ENCODE measurements at places on chromosomes 7 and 10.

DNA sequence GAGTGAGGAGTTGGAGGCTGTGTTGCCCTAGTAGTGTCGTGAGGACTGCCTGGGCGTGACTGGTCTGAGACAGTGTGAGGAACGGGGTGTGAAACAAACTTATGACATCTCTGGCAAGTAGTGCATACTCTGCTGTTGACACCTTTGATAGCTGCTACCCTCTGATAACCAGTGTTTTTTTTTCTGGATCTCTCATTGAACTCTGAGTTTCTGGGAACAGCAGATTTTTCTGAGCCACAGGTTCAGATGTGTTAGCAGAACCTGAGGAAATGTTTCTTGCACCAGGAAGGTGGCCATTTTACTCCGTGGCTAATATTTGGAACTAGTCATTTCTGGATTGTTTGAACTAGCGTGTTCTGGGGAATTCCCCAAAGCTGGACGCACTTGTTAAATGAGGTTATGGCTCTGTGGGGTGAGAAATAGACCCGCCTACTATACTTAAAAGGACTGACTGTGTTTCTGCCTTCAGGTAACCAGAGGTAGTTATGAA lies 52.9 kb downstream of the AUTS2 start:
- no peak for DNase-seq

- DNase-seq = no peak
Measured at GRCh38 chr10:79376751-79377556, 29.7 kb downstream of the PPIF start.

DNA sequence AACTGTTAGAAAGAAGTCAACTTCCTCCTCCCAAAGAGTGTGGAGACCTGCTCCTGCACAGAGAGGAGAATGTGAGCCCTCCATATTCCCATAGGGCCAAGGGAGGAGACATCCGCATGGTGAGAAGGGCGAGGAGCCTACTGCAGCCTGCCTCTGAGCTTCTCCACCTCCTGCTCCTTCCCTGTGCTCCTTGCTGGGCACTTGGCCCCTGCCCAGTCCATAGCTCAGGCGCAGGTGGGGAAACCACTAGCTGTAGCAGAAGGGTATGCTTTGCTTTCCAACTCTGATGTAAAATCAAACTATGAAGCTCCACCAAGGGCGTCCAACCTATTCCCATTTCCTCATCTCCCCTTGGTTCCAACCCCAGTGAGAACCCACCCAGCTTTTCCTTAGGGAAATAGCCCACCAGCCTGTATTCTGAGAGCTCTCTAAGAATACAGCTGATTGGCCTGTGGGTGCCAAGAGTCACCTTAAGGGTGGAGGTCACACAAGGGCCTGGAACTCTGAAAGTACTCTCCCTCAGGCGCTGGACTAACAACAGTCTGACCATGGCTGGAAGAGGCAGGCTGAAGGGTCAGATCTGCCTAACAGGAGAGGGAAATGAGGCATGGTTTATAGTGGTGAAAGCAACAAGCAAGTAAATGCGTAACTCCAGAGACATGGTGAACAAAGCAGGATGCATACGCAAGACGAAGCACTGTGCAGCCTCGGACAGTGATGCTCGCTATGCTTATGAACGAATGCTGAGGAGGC lies 13.9 kb downstream of the ZNF488 start:
- DNase-seq = no peak

- DNase-seq = no peak
Measured at GRCh38 chr7:41878309-41879295, 175.7 kb upstream of the INHBA start.

DNA sequence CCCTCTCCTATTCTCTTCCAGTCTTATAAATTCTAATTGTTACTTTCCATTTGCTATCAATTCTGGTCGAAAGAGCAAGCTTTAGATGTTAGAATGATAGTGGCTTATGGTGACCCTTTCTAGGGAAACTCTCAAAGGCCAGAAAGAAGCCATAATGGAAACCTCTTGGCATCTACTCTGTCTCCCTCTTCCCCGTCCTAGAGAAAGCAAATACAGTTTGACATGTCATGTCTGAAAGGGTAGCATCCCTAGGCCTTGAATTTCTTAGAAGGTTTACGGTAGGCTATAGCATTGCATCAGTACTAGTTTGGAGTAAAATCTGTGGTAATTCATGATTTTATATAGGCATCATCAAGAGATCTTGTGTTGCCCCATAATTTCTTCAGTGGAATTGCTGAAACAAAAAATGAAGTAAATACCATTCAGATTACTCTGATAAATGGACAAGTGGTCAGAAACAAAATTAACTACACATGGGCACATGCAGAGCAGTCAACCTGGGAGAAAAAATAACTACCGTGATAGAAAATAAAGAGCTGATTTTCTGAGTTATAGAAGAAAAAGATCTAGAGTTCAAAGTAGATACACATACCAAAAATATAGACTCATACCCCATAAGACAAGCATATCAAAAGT lies 4.4 kb downstream of the PRKAR2B start:
- no peak for DNase-seq

DNA sequence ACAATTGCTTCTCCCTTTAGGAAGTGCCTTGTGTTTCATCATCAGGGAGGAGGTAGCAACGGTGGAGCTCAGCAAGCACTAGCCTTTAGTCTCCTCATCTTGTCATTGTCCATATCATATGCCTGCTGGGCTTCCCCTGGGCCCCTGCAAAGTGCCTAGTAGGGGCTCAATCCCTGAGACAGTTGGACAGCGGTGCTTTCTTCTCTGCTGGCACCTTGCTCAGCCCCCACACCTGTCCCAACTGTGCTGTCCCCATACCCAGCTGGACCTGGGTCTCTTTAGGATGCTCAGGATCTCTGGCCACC lies 5.5 kb downstream of the SMARCD3 start:
- no peak for DNase-seq

DNA sequence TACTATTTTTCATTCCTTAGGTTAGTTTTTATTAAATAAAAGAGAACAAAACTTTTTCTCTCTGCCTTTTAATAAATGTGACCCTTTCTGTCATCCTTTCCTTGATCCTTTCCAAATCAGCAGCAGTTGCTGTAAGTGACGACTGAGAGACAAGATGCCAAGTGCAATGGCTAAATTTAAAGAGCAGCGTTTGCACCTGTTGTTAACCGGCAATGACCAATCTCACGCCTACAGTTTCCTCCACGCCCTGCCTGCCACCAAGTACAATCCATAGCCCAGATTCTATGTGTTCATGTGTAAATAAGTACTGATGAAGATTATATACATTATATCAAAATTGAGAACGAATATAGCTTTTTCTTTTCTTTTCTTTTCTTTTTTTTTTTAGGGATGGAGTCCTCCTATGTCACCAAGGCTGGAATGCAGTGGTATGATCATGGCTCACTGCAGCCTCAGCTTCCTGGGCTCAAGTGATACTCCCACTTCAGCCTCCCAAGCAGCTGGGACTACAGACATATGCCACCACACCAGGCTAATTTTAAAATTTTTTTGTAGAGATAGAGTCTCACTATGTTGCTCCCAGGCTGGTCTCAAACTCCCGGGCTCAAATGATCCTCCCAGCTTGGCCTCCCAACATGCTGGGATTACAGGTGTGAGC lies 6.5 kb upstream of the MCU start:
- DNase-seq = no peak

DNA sequence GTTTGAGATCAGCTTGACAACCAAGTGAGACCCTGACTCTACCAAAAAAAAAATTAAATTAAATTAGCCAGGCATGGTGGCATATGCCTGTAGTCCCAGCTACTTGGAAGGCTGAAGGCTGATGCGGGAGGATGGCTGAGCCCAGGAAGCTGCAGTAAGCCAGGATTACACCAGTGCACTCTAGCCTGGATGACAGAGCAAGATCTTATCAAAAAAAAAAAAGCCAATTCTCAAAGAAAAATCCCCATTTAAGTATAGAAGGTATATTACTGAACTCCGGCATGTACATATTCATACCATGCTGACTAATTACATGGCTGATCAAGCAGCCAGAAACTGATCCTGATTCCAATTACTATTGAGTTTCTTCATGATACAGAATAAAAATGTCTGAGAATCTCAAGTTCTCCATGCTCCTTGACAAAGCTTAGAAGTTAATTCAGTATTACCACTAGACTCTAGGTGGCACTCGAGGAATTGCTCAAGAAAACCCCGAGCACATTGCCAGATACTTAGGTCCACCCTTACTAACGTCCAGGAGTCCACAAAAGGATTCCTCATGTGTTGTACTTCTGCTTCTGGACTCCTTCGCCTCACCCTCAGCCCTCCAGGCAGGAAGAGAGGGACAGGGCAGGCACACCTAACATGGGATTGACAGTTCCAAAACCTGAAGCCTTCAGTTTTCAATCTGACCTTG lies 148.9 kb downstream of the PARD3 start:
- peak; percentile 89 for DNase-seq

- DNase-seq = no peak
Measured at GRCh38 chr7:132250480-132251326, 325.6 kb downstream of the PLXNA4 start.

GRCh38 chr7:155922067-155922816 lies 110.0 kb upstream of the SHH start:
- no peak for DNase-seq

- peak; percentile 35 for DNase-seq
Measured at GRCh38 chr7:151068069-151068773, 8.8 kb downstream of the SLC4A2 start.

GRCh38 chr10:122962405-122962804 lies 8.4 kb upstream of the C10orf88 start:
- DNase-seq = no peak
